ENCODE measurements at places on chromosomes 4 and X.

DNA sequence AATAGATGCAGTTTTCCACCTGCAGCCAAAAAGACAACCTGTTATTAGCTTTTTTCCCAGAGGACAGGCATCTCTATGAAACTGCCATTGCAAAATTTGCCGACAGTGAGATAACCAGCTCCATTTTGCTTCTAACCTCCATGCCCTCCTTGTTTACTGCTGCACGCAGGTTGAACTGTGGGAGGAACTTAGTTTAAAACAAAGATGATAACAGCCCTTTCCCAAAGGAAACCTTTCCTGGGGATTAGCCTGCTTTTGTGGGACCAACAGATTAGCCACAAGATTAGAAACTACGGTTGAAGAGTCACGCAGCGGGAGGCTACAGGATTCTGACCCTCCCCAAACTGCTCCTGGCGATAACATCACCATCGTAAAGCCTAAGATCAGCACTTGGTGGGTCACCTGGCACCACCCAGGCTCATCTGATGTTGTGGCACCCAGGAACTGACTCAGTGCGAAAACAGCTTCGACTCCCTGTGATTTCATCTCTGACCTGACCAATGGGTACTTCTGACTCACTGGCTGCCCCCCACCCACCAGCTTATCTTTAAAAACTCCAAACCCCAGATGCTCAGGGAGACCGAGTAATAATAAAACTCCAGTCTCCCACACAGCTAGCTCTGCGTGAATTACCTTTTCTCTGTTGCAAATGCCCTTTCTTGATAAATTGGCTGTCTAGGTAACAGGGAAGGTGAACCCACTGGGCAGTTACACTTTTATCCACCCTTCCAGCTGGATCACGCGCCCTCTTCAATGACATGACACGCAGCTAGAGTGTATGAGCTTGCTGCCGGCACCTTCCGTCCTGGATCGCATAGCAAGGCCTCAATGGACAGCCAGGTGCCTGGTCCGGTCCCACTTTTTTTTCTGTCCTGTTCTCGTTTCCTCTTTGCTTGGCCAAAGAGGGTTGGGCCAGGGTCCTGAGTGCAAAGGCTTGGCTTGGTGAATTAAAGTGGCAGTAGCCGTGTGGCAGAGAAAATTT lies 27.2 kb downstream of the NOP14 start:
- peak; percentile 50 for DNase-seq

DNA sequence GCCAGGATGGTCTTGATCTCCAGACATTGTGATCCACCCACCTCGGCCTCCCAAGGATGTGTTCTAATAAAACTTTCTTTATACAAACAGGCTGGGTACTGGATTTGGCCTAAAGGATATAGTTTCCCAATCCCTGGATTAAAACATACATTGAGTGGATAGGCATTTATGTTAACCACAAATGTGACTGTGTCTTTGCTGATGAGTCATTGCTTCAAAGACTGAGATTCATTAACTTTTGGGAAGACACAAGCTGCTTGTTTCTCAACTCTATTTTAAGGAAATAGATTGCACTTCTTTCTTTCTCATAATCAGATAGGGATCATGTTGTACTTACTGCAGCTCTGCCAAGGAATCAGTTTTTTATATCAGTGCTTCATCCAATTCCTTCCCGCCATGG lies 131.3 kb upstream of the AGA start:
- DNase-seq: no peak

DNA sequence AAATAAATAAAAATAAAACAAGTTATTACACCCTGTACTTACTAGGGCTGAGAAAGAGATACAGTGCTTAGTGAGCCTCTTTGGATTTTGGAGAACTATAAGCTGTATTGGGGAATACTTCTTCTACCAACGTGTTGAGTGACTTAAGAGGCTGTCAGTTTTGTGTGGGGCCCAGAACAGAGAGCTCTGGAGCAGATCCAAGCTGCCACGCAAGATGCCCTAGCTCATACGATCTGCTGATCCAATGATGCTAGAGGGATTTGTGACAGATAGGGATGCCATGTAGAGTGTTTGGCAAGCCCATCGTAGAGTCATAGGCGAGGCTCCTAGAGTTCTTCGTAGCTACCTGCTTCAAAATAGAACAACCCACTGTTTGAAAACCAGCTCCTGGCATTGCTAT lies 60.3 kb upstream of the KLF3 start:
- no peak for DNase-seq

- no peak for DNase-seq
These were observed 101.1 kb downstream of the AREG start for GRCh38 chr4:74546057-74546456.

GRCh38 chr4:128649575-128650205 lies 159.8 kb upstream of the JADE1 start:
- no peak for DNase-seq

GRCh38 chr4:108762559-108763225 lies at the start of gene ETNPPL:
TSS of gene ETNPPL (minus strand) at chr4:108763053. CDS start at chr4:108762898, 155 bp downstream.
- no peak for DNase-seq

DNA sequence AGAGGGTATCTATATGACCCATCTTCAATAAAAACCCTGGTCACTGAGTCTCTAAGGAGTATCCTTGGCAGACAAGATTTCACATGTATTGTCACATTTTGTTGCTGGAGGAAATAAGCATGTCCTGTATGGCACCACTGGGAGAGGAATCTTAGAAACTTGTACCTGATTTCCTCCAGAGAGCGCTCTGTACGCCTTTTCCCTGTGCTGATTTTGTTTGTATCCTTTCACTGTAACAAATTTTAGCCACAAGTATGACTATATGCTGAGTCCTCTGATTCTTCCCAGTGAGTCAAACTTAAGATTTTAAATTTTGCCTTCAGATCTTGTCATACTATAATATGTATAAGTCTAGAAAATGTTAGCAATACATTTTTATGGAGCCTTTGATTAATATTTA lies 102.8 kb downstream of the ITIH6 start:
- DNase-seq: no peak

GRCh38 chr4:151489462-151490203 lies 80.7 kb downstream of the FHIP1A start:
- no peak for DNase-seq

DNA sequence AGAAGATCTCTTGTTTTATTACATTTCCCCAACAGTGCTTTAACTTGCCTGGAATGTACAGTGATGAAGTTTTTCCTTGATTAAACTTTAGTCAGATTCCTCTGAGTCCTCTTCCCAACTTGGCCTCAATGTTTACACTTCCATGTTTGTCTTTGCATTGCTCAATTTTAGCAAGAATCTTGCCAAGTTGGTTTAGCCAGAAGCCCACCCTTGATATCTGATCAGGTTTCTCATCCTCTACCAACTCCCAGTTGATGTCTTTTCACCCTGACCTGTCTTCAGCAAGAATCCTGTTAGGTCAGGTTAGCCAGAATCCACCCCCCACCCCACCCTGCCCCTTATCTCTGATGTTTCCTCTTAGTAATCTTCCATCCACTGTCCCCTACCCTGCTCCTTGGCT lies 120.9 kb downstream of the MBNL3 start:
- DNase-seq: no peak

GRCh38 chr4:111066001-111066400 lies 443.1 kb upstream of the PITX2 start:
- no peak for DNase-seq

DNA sequence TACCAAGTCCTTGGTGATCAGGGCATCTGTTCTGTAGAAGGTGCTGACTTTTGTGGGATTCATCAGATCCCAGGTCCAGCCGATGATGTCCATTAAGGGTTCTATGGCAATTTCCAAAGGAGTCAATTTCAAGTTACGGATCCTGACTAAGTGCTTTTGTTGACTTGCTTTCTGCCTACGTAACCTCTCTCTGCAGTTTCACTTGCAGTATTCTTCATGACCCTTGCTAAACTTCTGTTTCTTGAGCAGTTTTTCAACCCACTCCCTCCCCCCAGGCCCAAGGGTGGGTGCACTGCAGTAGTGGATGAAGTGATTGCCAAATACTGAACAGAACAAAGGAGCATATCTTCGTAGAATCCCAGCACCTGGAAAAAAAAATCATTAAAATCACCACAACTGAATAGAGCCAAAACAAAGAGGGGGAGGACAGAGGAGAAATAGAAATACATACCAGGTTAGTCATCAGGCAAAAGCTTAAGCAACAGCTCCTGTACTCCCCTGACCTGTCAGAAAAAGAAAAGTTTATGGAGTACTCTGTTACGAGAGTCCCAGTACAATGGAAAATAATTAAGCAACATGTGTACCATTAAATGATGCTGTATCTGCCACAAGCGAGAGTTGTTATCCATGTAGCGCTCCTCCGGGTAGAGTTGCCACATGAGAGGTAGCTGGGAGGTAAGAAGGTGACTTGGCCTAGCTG lies 5.8 kb downstream of the CMC4 start:
- DNase-seq: no peak

- DNase-seq: no peak
These were observed 4.7 kb upstream of the ASB5 start for GRCh38 chr4:176273736-176274135.

- no peak for DNase-seq
These were observed 3.6 kb downstream of the ARHGAP24 start for GRCh38 chr4:85478576-85478975.

DNA sequence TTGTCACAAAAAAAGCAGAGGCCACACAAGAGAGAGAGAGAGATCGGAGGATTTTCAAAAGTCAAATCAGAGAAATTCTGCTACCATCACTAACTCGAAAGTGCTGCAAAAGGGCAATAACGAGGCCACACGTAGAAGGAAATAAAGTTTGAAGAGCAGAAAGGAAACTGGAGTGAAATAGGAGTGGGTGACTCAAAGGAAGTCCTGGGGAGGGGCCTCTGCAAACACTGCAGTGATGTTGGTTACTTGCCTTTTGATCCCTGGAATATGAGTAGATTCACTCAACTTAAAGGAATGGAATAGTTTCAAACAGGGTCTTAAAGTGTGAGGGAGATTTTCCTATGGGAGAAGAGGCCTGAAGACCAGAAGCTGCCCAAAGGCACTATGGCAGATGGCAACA lies 663.4 kb upstream of the LCORL start:
- no peak for DNase-seq

GRCh38 chrX:78624962-78625909 lies 33.9 kb downstream of the RTL3 start:
- DNase-seq: no peak

GRCh38 chr4:40448875-40449274 lies 113.7 kb downstream of the CHRNA9 start:
- DNase-seq: no peak

GRCh38 chr4:109298279-109299010 lies 4.0 kb downstream of the COL25A1 start:
- no peak for DNase-seq

GRCh38 chr4:181939199-181939945 lies 303.8 kb upstream of the TENM3 start:
- no peak for DNase-seq

- DNase-seq: no peak
These were observed 60.6 kb downstream of the MAOA start for GRCh38 chrX:43716696-43717095.

GRCh38 chrX:9874483-9874882 lies 88.3 kb downstream of the SHROOM2 start:
- DNase-seq: no peak

DNA sequence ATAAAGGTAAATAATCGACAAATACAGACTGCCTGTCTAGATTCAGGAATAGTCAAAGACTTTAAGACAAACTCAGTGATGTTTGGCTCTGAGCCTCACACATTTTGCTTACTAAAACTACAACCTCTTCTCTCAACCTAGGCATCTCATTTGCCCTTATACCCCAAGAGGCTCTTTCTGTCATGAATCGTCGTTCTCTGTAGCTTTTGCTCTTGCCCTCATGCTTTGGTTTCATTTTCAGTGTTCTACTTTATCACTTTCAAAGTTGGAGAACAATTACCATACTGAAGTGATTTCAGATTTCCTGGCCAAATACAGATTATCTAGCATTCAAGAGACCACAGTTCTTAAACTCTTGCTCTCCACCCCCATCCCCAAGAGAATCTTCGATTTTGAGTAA lies 114.1 kb upstream of the RAP2C start:
- no peak for DNase-seq

DNA sequence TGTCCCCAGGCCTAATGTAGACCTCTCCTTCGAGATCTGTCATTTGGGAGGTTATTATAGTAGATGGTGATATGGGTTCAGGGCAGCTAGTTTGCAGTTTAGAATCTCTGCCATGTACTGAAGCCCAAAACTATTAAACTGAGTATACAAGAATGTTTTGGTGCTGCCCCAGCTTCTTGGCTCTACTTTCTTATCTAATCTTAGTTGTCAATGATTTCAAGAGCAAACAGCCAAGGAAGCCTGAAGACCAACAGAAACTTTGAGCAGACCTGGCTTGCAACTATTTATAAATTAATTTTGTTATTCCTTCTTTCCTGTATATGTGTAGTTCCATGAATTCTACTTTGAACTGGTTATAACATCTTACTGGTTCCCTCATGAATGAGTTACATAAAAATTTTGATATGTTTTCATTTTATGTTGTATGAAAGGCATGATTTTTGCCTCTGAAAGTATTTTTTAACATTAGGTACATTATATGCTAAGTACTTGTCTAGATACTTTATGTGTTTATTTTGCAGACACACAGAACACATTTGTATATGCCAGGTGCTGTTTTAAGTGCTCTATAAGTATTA lies 2.0 kb upstream of the MGST2 start:
- no peak for DNase-seq

DNA sequence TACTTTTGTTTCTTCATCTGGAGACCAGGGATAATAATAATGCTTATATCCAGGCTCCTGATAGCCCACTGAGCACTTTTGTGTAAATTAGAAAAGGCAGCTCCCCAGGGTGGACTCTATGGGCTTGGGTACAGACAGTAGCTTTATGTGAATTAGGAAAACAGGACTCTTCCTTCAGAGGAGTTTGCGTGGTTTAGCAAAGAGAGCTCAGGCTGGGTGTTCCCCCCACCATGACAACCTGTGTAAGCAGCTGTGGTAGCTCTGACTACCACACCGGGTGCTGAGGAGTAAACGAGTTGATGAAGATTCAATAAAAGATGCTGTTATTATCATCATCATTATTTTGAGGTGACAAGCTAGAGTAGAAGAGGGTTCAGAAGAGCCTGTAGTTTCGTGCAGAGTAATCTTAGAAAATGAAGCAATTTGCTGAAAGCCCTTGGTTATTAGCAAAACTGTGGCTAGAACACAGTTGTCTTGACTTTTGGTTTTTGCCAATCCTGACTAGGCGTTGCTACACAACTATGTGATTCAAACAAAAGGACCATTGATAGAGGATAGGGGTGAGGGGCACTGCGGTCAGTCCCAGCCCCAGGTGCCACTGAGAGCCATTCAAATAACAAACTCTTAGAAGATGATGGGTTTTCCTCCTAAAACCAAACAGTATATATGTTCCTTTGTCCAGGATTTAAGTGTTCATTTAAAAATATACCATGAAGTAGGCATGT lies 60.6 kb upstream of the LIMCH1 start:
- no peak for DNase-seq

DNA sequence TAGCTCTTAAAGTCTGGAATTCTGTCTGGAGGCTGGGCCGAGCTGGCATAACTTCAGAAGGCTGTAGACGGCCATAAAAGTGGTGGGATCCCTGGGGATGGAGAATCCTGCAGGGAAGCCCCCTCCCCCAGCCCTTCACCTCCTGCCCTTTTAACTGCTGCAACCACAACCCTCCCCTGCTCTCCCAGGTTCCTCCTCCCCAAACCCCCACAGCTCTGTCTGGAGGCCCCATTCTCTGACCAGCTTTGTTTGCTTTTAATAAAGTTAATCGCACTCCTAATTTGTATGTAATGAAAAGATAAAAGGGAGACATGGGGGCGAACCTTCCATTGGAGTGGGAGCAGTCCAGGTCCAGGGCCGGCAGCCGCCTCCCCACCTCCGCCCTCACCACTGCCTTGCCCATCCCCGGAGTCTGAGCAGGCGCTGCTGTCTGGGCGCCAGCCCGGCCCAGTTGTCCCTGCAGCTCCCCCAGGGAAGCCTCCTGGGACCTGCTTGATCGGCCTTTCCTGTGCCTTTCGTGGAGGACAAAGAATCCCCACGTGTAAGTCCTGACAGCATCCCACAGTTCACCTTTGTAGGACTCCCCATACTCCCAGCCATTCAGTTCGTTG lies 84.3 kb downstream of the PJA1 start:
- no peak for DNase-seq

Measured in stimulated activated CD4-positive, alpha-beta T cell treated with anti-CD3 and anti-CD28 coated beads, Interleukin-1b, Interleukin-23, amount 100 ng/mL, for 4 hours (primary cell).